ENCODE measurements at places on chromosomes 7 and 10. TPM values are rescaled to one million over a fixed set of nuclear protein-coding genes. Genes with fewer than 3 reads are reported as not detected.

TMEM236 gene
- 0.12 TPM for total RNA-seq

FAM237B gene
- total RNA-seq, result not detected

FAM24B gene
- total RNA-seq, result 5.9 TPM

ZNF735 gene
- not detected for total RNA-seq

TMEM229A gene
- not detected for total RNA-seq

CALML3 gene
- total RNA-seq, result not detected

IKZF1 gene
- total RNA-seq, result not detected

CHN2 gene
- 0.20 TPM for total RNA-seq

CDNF gene
- total RNA-seq, result 0.29 TPM

MYH16 gene
- 1.1 TPM for total RNA-seq

CACNA2D1 gene
- total RNA-seq, result 7.2 TPM

TYW1B gene
- 4.7 TPM for total RNA-seq

HGF gene
- 0.39 TPM for total RNA-seq

PTF1A gene
- not detected for total RNA-seq

CYP2C19 gene
- total RNA-seq, result 0.12 TPM

HABP2 gene
- total RNA-seq, result not detected

CALHM2 gene
- total RNA-seq, result 1.9 TPM

ICA1 gene
- total RNA-seq, result 0.24 TPM

TRA2A gene
- total RNA-seq, result 25.1 TPM

HYAL4 gene
- total RNA-seq, result not detected

COL13A1 gene
- 17.1 TPM for total RNA-seq

ZDHHC4 gene
- 68.4 TPM for total RNA-seq

INHBA gene
- 23.0 TPM for total RNA-seq

RSPH10B gene
- total RNA-seq, result 0.10 TPM

CASD1 gene
- 11.9 TPM for total RNA-seq

LIPK gene
- not detected for total RNA-seq

RGR gene
- total RNA-seq, result not detected

SLC16A12 gene
- under 0.01 TPM for total RNA-seq

GLI3 gene
- 10.0 TPM for total RNA-seq

JAKMIP3 gene
- not detected for total RNA-seq

Data from RPMI7951 (cell line).